Stimulated activated naive CD8-positive, alpha-beta T cell treated with anti-CD3 and anti-CD28 coated beads, Interleukin-15, Interleukin-2, amounts not matched to agents 100 U/mL and 50 U/mL, for 24 hours (primary cell): ENCODE measurements at places on chromosomes 7 and 10.

GRCh38 chr7:137203351-137203750, 140.2 kb downstream of the PTN start:
- DNase-seq = no peak

GRCh38 chr7:75905785-75906604, 9.0 kb upstream of the POR start:
- DNase-seq = no peak

- DNase-seq = no peak
Measured at GRCh38 chr10:8910314-8910713, 855.8 kb downstream of the GATA3 start.

- peak; percentile 20 for DNase-seq
Measured at GRCh38 chr7:24971333-24972165, 8.4 kb downstream of the OSBPL3 start.

- DNase-seq = no peak
Measured at GRCh38 chr7:4745265-4745919, 30.0 kb upstream of the AP5Z1 start.

DNA sequence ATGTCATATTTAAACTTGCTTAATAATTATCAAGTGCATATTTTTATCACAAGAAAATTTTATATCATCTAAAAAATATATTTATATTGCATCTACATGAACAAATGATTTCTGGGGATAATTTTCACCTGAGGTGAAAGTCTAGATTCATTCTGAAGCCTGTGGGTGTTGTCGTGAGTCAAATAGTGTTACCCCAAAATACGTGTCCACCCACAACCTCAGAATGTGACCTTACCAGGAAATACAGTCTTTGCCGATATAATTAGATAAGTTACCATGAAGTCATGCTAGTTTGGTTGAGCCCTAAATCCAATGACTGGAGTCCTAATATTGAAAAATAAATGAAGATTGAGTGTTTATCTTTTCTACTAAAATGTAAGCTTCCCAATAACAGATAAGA, 203.0 kb upstream of the MDFIC start:
- DNase-seq = no peak

- DNase-seq = no peak
Measured at GRCh38 chr7:82384779-82385178, 58.8 kb downstream of the CACNA2D1 start.

DNA sequence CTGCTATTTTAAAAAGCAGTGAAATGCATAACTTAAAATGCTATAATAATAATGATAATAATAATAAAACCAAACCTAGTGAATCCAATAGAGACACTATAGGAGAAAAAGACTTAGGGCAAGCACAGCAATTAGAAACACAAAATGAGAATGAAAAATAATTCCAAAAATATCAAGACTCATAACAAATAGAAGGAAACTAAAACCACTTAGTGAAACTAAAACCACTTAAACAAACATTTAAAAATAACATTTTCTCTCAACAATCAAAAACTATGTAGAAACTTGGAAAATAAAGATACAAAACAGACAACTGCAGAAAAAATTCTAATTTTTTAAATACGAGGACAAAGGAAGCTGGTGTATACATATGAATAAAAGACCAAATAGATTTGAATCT, 655.2 kb upstream of the NRG3 start:
- no peak for DNase-seq

DNA sequence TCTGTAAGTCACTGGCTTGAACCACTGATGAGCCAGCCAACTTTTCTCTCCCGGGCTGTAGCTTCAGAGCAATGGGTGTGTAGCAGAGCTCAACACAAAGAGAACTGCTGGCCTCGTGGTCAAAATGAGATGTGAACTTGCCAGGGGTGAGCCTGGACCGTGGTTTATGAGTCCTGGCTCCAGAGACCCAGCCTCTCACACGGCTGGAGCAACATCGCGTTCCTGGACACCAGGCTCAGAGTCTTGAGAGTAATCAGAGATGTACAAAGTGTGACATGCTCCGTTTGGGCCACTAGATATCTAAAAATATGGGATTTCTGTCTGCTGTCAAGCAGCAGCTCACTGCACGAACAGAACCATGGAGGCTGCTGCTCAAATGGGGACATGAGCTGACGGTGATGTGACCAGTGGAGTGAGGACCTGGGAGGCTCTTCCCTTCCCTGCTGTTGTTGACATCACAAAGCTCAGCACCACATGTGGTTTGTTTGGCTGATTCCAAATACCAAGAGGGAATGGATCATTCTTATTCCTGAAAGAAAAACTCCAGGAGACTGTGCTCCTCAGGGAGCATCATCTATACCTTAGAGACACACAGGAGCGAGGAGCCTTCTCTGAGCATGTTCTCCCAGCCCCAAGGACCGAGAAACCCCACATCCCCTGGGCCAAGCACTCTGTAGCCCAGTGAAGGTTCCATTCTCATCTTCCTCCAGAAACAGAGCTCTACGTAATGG, 9.2 kb upstream of the SVIL start:
- DNase-seq = no peak

- no peak for DNase-seq
Measured at GRCh38 chr7:84548366-84549365, 354.1 kb upstream of the SEMA3A start.

DNA sequence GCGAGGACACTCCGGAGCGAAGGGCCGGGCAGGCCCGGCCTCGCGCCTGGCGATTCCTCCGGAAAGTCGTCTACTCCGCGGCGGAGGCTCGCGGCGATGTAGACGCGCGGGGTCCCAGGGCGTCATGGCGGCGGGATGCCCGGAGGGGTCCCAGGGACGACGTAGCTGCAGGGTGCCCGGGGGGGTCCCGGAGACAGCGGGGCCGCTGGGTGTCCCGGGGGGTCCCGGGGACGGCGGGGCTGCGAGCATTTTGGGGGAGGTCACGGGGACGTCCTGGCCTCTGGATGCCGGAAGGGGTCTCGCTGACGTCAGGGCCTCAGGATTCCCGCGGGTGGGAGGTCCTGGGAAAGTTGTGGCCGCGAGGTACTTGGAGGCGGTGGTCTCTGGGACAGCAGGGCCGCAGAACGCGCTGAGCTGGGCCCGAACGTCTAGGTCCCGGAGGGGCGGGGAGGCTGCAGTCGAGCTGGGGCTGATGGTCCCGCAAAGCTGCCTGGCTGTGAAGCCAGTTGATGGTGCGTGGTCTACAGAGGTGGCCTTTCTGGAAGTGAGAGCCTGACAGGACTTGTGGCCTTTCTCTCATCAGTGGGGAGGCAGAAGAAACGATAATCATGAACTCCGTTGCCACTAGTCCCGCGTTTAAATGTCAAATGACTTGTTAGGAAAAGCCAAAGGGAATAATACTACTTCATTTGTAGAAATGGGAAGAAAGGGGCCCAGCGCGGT, 637 bp downstream of the HSPA14 start:
- DNase-seq = peak; percentile 45

- no peak for DNase-seq
Measured at GRCh38 chr10:85641479-85642009, 725.1 kb downstream of the GRID1 start.

DNA sequence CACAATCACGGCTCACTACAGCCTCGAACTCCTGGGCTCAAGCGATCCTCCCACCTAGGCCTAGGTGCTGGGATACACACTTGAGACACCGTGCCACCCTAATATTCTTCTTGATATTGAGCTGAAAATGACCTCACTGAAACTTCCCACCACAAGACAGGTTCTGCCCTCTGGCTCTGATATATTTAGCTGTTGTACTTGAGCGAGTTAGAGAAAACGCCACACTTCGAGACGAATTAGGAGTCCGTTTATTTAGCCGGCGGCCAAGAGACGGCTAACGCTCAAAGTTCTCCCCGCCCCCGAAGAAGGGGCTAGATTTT, 17.9 kb downstream of the ZC3HAV1 start:
- DNase-seq = peak; percentile 4

DNA sequence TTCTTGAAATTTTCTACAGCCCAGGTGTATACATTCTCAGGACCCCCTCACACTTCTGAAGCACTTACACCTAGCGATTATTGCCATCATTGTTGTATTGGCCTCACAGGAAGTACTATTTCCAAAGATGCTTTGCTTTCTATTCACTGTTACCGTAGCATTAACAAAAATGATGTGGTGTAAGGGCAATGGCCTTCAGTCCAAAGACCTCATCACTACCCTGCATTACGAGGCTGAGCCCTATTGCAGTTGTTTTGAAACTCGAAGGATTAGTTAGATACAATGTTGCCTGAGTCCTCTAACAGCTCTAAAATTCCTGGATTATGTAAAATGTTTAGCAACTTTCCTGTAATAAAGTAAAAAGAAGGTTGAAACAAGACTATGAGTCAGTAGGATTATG, 2.9 kb downstream of the NRCAM start:
- DNase-seq = no peak

DNA sequence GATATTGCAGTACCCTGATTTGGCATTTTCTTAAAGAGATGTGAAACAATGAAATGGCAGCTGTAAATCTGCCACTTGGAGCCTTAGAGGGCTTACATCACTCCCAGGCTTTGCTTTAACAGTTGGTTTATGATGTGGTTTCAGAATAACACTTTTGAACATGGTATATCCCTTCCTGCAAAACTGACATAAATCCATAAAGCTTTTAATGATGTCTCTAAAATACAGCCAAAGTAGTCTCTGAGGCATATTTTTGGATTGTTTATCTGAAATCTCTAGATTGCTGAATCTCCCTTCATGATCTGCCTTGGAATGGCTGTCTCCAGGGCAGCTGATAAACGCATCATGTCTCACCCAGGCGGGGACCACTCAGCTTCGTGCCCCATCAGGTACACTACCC, 377.8 kb upstream of the C7orf33 start:
- no peak for DNase-seq

- no peak for DNase-seq
Measured at GRCh38 chr10:102004376-102004775, 51.6 kb downstream of the ARMH3 start.

DNA sequence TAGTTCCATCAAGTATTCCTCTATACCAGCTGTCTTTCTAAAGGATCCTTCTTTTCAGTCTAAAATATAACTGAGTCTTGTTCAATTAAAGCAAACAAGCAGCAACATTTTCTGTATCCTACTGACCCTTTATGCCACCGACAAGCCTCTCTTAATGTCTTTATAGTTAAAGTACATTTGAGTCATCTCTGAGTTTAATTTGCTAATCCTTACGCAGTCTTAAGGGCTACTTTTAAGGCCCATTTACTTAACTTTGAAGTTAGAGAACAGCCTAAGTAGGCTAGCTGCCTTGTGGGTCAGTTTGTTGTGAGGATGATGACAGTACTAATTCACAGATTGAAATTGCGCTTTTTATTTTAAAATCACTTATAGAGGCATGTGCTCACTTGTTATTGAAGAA, 265.5 kb upstream of the FERD3L start:
- DNase-seq = no peak

GRCh38 chr7:18808026-18808425, 309.4 kb downstream of the TWIST1 start:
- DNase-seq = no peak

DNA sequence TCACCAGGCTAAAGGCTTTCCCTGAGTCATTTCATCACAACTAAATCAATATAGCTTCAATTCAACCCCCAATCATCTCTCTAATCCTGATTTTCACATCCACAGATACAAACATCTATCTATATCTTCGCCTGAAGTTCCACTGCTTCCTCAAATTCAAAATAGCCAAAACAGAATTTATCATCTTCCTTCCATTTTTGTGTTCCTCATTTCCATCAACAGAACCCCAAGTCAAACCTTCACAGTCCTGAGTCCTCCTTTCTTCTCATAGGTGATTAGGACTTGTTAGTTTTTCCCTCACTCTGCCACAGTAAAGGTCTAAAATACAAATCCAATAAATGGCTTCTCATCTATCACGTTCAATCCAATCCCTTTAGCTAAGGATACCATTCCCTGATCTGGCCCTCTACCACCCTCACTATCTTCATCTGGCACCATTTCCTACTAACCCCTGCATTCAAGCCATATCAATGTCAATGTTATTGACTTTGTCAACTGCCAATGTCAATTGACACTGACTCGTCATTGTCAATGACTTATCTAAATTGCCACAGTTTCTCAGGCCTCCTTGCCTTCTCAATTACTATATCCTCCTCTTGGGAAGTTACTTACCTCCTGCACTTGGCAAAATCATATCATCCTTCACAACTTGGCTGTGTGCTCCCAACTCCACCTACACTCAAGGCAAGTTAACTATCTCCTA, 2.6 kb downstream of the HYCC1 start:
- DNase-seq = no peak

DNA sequence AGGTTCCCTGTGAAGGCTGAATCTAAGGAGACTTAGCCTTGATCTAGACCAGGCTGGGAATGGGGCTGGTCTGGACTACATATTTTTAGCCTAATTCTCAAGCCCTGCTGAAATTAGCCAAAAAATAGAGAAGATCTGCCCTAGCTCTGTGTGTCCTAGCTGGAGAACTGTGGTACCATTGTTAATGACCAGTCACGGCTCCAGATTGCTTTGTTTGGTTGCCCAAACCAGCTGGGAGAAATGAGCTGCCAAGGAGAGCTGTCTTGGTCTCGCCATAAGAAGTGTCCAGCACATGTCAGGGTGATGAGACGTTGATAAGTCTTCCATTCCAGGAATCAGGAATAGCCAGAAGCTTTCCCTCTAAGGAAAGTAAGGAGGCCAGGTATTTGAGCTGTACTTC, 20.7 kb downstream of the GBX1 start:
- no peak for DNase-seq

DNA sequence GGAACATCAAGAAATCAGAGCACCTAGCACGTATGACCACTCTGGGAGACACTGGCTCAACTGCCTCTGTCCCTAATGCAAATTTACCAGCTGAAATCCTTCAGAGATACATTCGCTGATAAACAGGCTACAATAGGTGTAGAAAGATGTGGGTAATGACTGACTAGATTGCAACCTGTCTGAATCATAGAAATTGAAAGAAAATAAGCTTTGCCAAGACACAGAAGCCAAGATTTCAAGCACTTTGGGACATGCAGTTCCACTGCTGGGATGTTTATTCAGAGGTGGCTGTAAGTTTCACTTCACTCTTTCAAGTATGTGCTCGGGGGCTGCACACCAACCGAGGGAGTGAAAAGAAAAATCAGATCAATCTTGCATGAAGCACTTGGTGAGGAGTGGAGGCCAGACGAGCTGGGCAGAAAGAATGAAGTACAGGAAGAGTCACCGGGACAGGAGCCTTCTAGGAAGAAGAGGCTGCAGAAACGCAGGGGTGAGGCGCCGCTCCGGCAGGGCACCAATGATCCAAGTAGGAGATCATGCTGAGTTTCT, 276.7 kb downstream of the PARD3 start:
- DNase-seq = no peak

GRCh38 chr7:155490697-155491628, 33.0 kb downstream of the EN2 start:
- peak; percentile 53 for DNase-seq

DNA sequence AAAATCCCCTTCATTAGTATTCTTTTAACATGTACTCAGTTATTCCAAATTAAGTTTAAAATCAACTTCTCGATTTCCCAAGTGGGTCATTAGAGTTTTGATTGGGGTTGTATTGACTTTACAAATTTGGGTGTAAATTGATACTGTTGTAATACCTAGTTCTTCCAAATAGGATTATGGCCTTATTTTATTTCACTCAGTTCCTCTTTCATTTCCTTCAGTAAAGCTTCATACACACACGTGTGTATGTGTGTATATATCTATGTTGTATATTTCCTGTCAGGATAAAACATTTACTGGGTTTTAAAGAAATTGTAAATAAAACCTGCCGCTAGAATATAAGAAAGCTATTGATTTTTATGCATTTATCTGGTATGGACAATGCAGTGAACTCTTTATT, 15.9 kb downstream of the YME1L1 start:
- DNase-seq = no peak
